ENCODE measurements at places on chromosomes 13 and 19. TPM values are rescaled to one million over a fixed set of nuclear protein-coding genes. Genes with fewer than 3 reads are reported as not detected.

- no peak for DNase-seq
Measured at GRCh38 chr13:108734676-108735075, 105.3 kb downstream of the MYO16 start.

VRK3 gene
- total RNA-seq, result 44.5 TPM

LRRC63 gene
- not detected for total RNA-seq

DNA sequence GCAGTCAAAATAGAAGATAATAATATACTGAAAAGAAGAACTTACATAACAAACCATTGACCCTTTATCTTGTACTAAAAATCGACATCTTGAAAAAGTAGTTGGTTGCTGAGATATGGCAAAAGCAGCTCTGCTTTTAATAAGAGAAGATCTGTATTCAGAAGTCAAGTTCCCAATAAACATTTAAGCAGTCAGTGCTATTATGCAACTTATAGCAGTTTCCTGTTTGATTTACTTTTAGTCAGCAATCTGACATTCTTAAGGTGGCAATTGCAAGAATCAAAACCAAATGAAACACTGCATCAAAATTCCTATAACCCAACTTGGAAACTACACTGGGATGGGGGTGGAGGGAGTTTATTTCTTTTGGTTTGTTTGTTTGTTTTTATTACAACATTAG lies 165.5 kb downstream of the TBC1D4 start:
- no peak for DNase-seq

KLHL1 gene
- not detected for total RNA-seq

- no peak for DNase-seq
Measured at GRCh38 chr13:45295536-45295935, 45.4 kb downstream of the TPT1 start.

GRCh38 chr19:38742296-38742695 lies 2.0 kb downstream of the CAPN12 start:
- DNase-seq, result no peak

DNA sequence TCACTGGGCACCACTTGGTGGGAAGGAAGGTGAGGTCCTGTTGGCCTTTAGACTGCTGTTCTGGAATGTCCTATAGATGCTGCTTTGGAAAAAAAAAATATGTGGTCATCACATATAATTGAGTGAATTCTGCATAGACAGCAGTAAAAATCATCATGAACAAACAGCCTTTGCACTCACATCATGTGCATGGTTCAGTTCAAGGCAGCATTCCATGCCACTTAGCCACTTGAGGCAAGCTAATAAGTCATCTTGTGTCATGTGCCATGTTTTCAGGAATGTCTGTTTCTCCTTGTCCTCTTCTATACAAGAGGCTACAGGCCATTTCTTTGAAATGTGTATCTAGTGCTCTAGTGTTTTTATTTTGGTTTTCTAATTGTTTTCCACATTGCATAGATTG lies 43.9 kb upstream of the TSC22D1 start:
- no peak for DNase-seq

DNA sequence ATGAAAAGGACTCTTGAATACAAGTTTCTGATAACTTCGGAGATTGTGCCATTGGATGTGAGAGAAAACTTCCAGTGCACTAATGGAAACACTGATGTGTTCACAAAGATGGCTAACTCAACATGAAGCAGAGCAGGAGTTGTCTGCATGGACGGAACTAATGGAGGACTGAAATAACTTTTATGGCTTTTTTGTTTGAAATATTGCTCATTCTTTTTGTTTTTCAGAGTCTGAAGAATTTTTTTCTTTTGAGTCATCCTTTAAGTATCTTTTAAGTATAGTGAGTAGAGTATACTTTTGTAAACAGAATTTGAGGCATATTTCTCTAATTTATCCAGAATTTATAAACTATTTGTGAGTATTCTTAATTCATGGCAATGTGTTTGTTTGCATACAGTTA lies 25.7 kb downstream of the CRYL1 start:
- no peak for DNase-seq

TMEM59L gene
- total RNA-seq, result 92.3 TPM

GRCh38 chr19:46825731-46826055 lies 25.0 kb downstream of the AP2S1 start:
- no peak for DNase-seq

- DNase-seq, result no peak
Measured at GRCh38 chr13:26222520-26223046, 469 bp upstream of the RNF6 start.

DNA sequence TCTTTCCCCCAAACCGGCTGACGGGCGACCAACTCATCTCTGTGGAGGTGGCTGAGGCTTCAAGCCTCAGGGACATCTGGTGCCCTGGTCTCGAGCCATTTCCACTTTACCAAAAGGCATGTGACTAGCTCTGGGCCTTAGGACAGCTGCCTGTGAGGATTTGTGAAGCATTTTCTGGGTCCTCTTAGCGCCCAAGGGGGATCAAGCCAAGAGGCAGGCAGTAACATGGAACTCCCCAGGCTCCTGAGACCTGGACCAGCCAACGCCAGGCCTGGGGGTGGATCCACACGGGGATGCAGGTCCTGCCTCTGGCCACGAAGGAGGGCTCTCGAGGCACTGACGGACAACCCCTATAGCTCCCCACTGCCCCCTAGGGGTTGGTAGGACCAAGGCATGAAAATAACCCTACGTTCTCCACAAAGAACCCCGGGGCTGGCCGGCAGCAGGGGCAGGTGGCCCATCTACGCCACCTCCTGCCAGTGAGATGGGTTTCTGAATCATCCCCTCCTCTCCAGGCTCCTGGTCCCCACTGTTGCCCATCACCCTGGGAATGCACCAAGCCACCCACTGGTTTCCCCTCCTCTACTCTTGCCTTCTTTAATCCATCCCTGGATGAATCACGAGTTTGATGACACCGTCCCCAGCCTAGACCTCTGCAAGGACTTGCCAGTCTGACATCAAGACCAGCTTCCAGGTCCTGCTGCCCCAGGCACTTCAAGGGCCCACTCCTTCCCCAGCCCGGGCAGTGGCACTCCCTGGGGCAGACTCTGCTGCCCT lies 7.0 kb upstream of the MYDGF start:
- DNase-seq, result peak; percentile 59

NFILZ gene
- not detected for total RNA-seq

DNA sequence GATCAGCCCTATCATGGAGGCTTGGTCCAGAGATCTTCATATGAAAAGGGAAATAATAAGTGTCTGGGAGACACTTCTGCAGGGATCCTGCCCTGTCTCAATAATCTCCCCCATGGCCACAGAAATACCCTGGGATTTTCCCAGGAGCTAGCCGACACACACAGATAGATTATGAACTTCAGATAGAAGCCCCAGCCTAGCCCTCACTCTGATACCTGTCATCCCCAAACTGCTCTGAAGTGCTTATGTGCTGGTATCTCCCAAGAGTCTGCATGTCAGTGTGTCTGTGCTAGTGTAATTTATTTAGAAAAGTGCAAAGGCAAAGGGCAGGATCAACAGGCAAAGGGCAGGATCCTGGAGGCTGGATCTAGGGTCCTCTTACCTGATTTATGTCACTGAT lies 38.7 kb upstream of the ZNF766 start:
- DNase-seq, result no peak

APOC1 gene
- total RNA-seq, result 8.3 TPM

GRCh38 chr13:20271441-20271840 lies 39.3 kb upstream of the GJB6 start:
- DNase-seq, result no peak

- no peak for DNase-seq
Measured at GRCh38 chr13:77865622-77866021, 53.0 kb downstream of the EDNRB start.

- DNase-seq, result no peak
Measured at GRCh38 chr13:49694446-49694845, 3.2 kb upstream of the EBPL start.

GRCh38 chr19:35973487-35973886 lies 21.5 kb upstream of the SDHAF1 start:
- DNase-seq, result no peak

GRCh38 chr13:42594481-42595252 lies 20.7 kb downstream of the TNFSF11 start:
- DNase-seq, result peak; percentile 49

- no peak for DNase-seq
Measured at GRCh38 chr19:51503896-51504295, 2.3 kb upstream of the SIGLEC12 start.

ZNF85 gene
- 32.2 TPM for total RNA-seq

- no peak for DNase-seq
Measured at GRCh38 chr19:17331045-17331558, 3.6 kb downstream of the ANO8 start.

DNA sequence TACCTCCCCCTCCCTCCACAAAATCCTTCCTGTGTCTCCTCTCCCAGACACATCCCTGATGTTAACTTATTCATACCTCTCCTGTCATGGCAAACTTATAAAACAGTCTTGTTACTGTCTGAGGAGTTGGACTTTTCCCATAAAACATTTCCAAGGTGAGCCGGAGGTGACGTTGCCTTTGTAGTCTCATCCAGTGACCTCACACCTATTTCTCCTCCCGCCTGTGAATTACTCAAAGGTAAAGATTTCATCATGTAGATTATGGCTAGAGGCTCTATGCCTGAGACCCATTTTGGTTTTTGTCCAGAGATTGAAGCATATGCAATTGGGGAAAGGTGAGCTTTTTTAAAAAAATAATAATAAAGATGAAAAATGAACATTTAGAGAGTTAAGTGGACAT lies 529.0 kb downstream of the MYO16 start:
- DNase-seq, result no peak

SRRM5 gene
- total RNA-seq, result 0.51 TPM

VSIG10L gene
- total RNA-seq, result 3.5 TPM

KLK14 gene
- 1.5 TPM for total RNA-seq

GRCh38 chr19:15532779-15533521 lies 24.6 kb downstream of the CYP4F22 start:
- DNase-seq, result no peak

KCNN4 gene
- 0.44 TPM for total RNA-seq

DNA sequence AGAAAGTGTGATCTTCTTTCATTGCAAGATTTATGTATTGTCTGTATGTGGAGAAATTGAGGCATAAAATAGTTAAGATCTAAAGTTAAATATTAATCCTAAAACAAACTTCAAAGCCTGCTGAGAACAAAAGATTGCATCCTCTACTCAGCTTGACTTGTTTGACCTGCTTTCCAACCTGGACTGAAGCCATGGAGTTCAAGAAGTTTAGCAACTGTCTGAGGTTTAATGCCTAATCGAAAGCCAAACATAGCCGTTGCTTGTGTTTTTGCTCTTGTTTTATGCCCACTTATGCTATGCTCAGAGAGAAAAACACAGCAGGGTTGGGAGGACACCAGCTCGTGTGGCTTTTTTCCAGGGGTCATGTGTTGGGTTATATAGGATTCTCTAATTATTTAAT lies 135.6 kb downstream of the NUFIP1 start:
- DNase-seq, result no peak

GRCh38 chr13:94249512-94249911 lies 230.0 kb downstream of the DCT start:
- no peak for DNase-seq

KLC3 gene
- not detected for total RNA-seq

GRCh38 chr19:12997179-12997966 lies 2.1 kb downstream of the NFIX start:
- no peak for DNase-seq

DNA sequence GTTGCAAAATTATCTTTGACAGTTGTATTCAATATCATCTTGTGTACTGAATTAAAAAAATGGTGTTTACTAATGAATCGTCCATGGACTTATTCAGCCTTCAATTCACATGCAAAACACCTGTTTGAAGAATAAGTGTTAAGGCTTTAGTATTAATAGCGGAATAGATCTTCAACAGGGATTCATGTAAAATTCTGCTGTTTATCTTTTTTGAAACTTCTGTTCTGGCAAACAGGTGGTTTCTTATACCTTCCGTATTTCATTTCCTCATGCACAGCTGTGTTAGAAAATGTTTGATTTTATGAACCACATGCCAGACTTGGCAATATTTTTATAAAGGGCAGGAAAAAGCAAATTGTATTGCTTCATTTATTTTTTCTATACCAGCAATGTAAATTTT lies 255.7 kb downstream of the DACH1 start:
- DNase-seq, result no peak

DNA sequence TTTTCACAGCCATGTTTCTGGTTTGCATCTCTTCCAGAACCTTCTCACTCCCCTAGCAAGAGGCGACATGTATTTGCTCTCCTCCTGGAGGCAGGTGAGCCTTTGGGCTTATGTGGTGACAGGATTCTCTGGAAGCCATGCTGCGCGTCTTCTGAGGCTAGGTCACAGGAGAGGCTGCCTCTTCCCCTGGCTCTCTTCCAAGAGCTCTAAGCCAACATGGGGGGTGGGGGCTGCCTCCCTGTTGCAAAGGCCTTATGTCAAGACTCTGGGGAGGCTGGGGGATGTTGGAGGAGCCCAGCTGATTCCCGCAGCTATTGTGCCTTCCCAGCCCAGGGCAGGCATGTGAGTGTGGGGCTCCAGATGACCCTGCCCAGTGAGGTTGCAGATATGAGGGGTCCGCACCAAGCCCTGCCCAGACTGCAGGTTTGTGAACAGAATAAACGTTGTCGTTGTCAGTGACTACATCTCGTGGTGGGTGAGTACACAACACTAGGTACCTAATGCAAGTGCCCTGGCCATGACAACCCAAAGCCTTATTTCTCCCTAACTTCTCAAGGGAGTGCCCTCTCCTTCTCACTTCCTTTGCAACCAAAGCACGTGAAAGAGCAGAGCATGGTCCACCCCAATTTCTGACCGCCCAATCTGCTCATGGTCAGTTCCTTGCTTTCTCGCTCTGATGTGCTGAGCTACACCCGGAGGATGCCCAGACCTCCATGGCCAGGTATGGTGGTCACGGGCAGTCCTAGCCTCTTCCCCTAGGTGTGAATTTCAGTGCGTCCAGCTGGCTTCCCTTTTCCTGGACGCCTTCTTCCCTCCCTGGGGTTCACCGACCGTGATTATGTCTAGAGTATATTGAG lies 44.9 kb downstream of the TEX29 start:
- DNase-seq, result no peak

DNA sequence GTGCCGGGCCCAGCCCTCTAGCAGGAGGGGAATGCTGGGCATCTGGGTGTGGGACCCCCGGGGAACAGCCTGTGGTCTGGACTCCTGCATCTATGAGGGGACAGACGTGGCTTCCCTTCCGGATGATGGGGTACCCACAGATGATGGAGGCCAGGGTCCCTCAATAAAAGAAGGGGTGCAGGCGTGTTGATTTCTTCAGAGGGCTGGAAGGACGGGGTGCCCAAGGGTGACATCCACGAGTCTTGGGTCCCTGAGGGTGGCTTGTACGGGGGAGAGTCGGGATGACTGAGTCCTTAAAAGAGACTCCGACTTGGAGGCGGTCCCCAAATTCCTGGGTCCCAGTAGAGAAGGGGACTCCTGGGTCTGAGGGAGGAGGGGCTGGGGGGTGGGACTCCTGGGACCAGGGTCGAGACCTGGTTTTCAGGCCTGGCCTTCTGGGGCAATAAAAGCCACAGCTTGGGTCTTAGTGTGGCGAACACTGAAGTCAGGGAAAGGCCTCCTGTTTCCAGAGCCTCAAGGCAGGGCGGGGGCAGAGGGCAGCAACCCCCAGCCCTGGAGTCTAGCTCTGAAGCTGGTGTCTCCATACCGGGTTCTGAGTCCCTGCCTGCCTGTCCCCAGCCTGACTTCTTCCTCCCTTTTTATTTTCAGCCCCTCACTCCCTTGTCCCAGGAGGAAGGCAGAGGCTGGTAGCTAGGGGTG lies 459 bp upstream of the GRIN2D start:
- peak; percentile 51 for DNase-seq
